Renal cortex interstitium (tissue), 15 donors: ENCODE measurements at places on chromosomes 3 and 15. TPM values are rescaled to one million over a fixed set of nuclear protein-coding genes. Genes with fewer than 3 reads are reported as not detected.

CLDN18 gene
- 1.5 TPM for polyA plus RNA-seq

GOLGA8G gene
- polyA plus RNA-seq, result 0.08 TPM

CIP2A gene
- polyA plus RNA-seq, result 20.3 TPM

C3orf85 gene
- polyA plus RNA-seq, result 23.7 TPM

ADGRG7 gene
- polyA plus RNA-seq, result not detected

FSIP1 gene
- polyA plus RNA-seq, result 2.6 TPM

PRR20G gene
- polyA plus RNA-seq, result not detected

POPDC2 gene
- 5.6 TPM for polyA plus RNA-seq

COL6A5 gene
- polyA plus RNA-seq, result 0.05 TPM

SH2D7 gene
- 0.44 TPM for polyA plus RNA-seq

KATNBL1 gene
- 49.7 TPM for polyA plus RNA-seq

ZNF660 gene
- 11.6 TPM for polyA plus RNA-seq

FILIP1L gene
- 19.5 TPM for polyA plus RNA-seq

CEP19 gene
- polyA plus RNA-seq, result 4.7 TPM

LTK gene
- 1.9 TPM for polyA plus RNA-seq

DNA sequence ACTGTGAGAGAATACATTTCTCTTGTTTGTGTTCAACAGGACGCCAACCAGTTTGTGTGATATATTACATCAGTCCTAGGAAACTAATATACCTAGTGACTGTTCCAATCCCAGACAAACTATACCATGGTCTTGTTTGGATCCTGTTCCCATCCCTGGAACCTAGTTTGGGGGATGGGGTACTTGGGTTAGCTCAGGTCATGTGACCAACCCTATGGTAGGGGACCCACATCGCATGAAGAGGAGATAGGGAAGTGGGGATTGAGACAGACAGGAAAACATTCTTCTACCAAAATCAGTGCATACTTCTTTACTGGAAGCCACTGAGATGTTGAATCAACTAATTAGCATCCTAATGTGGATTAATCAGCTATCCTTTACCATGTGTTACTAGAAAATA, 146.1 kb downstream of the THSD4 start:
- no peak for DNase-seq

- DNase-seq, result no peak
Observed at GRCh38 chr15:79989183-79989582, 18.2 kb upstream of the BCL2A1 start.

DNA sequence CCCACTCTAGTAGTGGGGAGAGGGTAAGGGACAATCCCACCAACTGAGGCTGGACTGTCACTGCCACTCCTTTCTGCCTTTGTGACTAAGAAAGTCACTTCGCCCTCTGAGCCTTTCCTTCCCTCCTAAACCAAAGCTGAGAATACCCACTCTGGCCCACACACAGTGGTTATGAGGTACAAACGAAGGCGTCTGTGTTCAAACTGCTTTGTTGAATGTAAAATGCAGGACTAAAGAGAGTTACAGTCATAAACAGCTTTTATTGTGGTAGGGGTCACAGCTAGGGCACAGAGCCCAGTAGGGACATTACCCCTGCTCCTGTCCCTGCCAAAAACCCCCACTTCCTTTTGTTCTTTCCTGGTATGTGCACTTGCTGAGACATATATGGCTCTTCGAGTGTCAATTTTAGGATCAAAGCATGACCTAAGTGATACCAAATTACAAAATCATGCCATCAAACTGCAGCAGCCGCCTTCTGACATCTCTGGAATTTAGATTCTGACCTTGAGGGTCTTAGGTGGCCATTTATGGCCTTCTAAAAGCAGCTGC, 45.1 kb downstream of the CTDSPL start:
- no peak for DNase-seq

- no peak for DNase-seq
Observed at GRCh38 chr3:129718201-129718600, 111.7 kb upstream of the PLXND1 start.

DNA sequence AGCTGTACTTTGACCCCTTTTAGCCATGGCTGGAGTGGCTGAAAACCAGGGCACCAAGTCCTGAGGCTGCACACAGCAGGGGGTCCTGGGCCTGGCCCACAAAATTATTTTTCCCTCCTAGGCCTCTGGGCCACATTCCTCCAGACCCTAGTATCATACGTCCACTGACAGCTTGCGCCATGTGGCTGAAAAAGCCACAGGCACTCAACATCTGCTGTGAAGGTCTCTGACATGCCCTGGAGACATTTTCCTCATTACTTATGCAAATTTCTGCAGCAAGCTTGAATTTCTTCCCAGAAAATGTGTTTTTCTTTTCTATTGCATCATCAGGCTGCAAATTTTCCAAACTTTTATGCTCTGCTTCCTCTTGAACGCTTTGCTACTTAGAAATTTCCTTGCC, 239.0 kb downstream of the SQOR start:
- DNase-seq, result peak; percentile 37

DNA sequence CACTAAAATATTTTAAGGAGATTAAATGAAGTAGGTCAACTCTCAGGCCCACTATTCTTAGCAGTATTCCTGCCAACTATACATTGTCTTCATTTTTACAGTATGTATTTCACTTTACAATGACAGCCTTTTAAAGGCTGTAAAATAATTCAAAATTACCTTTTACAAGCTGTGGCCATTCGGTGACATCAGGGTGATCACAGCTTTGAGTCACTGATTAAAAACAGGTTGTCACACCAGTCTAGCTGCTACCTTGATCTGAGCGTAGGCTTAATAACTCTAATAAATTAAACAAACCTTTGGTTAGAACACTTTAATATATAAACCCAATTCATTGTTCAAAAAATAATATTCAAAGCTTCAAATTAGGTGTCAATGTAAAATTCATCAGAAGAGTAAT, 29.9 kb downstream of the UBE3A start:
- no peak for DNase-seq

- DNase-seq, result no peak
Observed at GRCh38 chr15:25797936-25798901, 64.9 kb downstream of the ATP10A start.

DNA sequence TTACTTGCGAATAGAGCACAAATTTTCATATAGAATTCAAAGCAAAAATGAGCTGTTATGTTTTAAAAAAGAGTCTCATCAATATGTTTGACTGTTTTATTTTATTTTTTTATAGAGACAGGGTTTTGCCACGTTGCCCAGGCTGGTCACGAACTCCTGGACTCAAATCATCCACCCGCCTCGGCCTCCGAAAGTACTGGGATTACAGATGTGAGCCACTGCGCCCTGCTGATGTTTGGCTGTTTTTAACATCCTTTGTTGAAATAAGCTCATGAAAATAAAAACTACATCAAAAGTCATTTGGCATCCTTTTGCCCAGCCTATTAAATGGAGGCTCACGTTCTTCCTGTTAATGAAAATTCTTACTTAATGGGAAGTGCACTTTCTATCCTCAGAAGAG, 154.7 kb downstream of the ATP10A start:
- DNase-seq, result no peak

DNA sequence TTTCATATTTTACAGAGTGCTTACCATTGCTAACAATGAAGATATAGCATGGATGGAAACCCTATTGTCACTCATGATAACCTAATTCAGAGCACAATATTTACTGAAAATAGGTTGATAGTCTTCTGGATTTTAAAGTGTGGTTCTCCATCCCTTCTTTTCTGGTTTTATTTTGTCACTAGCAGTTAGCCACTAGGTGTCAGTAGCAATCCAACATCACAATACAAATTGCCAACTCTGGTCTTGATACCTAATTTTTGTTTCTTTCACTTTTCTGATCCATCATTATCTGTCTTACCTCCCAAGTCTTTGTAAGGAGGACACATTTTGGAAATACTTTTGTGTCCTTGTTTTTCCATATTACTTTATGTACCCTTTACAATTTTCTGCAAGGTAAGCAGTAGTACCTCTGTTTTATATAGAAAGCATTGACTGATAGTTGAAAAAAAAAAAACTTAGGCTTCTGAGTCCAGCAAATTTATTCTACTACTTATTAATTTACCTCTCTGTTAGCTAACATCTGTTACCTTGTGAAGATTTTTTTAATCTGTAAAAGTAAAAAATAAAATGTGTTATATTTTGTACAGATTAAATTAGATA, 28.3 kb upstream of the CRYBG3 start:
- peak; percentile 28 for DNase-seq

DNA sequence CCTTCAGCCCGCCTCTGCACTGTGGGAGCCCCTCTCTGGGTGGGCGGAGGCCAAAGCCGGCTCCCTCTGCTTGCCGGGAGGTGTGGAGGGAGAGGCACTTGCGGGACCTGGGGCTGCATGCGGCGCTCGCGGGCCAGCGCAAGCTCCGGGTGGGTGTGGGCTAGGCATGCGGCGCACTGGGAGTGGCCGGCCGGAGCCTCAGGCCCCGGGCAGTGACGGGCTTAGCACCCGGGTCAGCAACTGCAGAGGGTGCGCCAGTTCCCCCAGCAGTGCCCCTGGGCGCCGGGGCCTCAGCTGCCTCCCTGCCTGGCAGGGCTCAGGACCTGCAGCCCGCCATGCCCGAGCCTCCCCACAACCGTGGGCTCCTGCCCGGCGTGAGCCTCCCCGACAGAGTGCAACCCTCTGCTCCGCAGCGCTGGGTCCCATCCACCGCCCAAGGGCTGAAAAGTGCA, 98.9 kb upstream of the POU1F1 start:
- DNase-seq, result no peak

- DNase-seq, result no peak
Observed at GRCh38 chr3:193783166-193783896, 190.3 kb downstream of the OPA1 start.

DNA sequence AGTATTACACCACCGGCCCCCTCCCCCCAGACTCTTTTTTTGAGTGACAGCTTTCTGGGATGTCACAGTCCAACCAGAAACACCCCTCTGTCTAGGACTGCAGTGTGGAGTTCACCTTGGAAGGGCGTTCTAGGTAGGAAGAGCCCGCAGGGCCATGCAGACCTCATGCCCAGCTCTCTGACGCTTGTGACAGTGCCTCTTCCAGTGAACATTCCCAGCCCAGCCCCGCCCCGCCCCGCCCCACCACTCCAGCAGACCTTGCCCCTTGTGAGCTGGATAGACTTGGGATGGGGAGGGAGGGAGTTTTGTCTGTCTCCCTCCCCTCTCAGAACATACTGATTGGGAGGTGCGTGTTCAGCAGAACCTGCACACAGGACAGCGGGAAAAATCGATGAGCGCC, 63.6 kb downstream of the AAGAB start:
- DNase-seq, result no peak

- DNase-seq, result peak; percentile 80
Observed at GRCh38 chr3:53194210-53195065, 33.4 kb downstream of the PRKCD start.

- no peak for DNase-seq
Observed at GRCh38 chr3:111285694-111286093, 214.1 kb downstream of the NECTIN3 start.

- no peak for DNase-seq
Observed at GRCh38 chr3:123618768-123619484, 34.1 kb upstream of the HACD2 start.

GRCh38 chr3:171240504-171240835, 213.9 kb upstream of the SLC2A2 start:
- no peak for DNase-seq

- no peak for DNase-seq
Observed at GRCh38 chr3:52311576-52312119, 4.5 kb upstream of the DNAH1 start.

- no peak for DNase-seq
Observed at GRCh38 chr3:128133273-128133883, 9.8 kb upstream of the RUVBL1 start.

DNA sequence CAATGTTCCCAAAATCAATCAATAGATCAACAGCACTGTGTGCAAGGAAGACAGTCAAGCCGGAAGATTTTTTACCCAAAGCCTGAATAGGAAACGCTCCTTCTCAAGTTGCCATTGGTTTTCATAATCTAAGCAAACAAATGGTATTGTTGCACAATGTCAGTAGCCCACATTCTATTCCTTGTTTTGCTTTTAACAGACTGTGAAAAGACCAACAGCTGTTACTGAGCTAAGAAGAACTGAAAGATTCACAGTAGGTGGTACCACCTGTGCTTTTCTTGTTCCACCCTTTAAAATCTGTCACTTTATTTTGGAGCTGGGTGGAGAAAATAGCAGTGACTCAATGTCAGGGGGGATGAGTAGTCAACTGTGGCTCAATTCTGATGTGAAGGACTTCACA, 357.5 kb upstream of the CADM2 start:
- DNase-seq, result no peak

- no peak for DNase-seq
Observed at GRCh38 chr3:14231145-14231990, 52.8 kb downstream of the LSM3 start.

DNA sequence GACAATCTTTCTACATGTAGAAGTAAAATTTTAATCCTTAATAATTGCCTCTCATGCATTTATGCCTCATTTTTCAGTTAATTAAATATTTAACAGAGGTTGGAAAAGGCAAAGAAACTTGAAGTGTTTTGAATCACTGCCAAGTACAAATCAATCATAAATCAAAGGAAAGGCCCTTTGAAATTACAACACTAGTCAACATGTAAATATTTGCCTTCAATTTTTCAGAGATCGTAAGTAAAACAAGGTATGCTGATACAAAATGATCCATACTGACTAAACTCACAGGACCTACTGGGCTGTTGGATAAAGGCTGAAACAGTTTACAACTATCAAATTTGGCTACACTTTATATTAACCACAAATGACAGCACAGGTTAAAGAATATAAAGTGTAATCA, 33.9 kb downstream of the ZBBX start:
- DNase-seq, result no peak

DNA sequence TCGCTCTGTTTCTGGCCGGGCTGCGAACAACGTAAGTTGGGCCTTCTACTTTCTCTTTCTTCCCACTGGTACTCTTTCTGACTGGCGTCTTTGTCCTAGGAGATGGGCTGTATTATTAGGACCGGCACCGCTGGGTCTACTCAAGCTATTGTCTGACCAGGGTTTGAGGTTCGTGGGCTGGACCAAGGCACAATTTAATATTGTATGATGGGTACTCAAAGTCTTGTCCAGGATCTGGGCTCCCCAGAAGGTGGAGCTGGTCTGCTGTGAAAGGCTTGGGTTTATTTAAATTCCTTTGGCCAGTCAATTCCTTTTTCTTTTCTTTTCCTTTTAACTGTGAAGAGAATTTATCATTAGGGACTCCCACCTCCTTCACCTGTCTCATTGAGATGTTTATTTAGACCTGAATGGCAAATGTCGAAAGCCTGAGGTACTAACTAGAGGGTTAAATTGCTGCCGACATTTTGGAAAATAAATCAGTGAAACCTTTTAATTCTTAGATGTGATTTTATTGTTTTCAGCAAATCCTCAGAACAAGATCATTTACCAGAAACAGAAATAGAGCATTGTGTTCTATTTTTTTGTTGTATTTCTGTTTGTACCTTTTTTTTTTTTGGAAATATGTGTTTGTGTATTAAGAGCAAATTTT, 410 bp downstream of the LRRC49 start:
- DNase-seq, result peak; percentile 37

- DNase-seq, result no peak
Observed at GRCh38 chr3:33645060-33645647, 72.9 kb downstream of the CLASP2 start.

- DNase-seq, result no peak
Observed at GRCh38 chr3:141408596-141408995, 40.3 kb downstream of the ZBTB38 start.

DNA sequence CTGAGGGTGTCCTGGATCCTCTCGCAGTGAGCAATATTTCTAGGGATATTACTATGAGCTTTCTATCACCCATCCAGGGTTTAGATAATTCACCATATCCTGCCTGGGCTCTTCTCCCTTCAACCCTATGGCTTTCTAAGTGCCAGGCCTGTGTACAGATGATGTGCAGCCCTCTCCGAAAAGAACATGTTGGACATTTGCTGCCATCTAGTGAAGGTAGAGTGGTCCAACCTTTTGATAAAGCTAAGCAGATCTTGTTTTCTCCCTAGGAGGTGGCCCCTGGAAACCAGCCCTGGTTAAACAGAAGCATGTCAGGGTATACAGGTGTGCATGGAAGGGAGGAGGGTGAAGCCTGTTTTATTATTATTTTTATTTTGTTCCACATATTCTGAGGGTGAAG, 27.9 kb upstream of the SCN10A start:
- peak; percentile 8 for DNase-seq
